ENCODE measurements at places on chromosomes 7 and 10. TPM values are rescaled to one million over a fixed set of nuclear protein-coding genes. Genes with fewer than 3 reads are reported as not detected.

TMEM168 gene
- 17.1 TPM for polyA plus RNA-seq

GRCh38 chr7:50463035-50463434 is 12.9 kb upstream of the FIGNL1 start:
- no peaks in the 10 kb centered on the region for H3K4me1 ChIP-seq
- no peak overlapping the region for H3K27ac ChIP-seq

GRCh38 chr7:24025094-24025493 is 258.9 kb upstream of the NPY start:
- no peak overlapping the region for H3K27ac ChIP-seq
- no peaks in the 10 kb centered on the region for H3K27me3 ChIP-seq
- peak; percentile 57 for DNase-seq
- no peak overlapping the region for H3K4me3 ChIP-seq

DNA sequence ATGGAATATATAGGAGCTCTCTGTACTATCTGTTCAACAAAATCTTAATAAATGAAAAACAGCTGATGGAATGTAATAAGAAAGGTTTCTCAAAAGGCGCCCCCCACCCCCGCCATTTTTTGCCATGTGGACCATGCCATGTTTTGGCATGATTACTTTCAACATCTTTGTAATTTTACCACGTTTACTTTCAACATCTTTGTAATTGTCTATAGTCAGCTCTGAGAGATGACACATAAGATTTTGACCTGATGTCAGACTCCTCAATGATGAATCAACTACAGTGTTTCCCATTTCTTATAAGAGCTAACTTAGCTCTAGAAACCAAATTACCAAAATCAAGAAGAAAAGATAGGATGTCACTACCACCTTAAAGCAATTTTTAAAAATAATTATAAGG is 144.9 kb upstream of the AHR start:
- H3K27ac ChIP-seq: no peak overlapping the region
- no peak for DNase-seq
- H3K27me3 ChIP-seq: no peaks in the 10 kb centered on the region
- no peaks in the 10 kb centered on the region for H3K36me3 ChIP-seq
- H3K4me1 ChIP-seq: no peaks in the 10 kb centered on the region

All from fibroblast of lung (primary cell).